ENCODE measurements at places on chromosomes 6 and 20.

GRCh38 chr20:32458061-32458836, 100.1 kb downstream of the ASXL1 start:
- no peaks in the 10 kb centered on the region for H3K27me3 ChIP-seq
- H3K27ac ChIP-seq: no peak overlapping the region

GRCh38 chr6:167405778-167406532, 81.1 kb downstream of the TTLL2 start:
- no peak overlapping the region for H3K4me3 ChIP-seq
- no peaks in the 10 kb centered on the region for H3K27me3 ChIP-seq
- DNase-seq: no peak
- H3K36me3 ChIP-seq: no peaks in the 10 kb centered on the region
- H3K27ac ChIP-seq: no peak overlapping the region

DNA sequence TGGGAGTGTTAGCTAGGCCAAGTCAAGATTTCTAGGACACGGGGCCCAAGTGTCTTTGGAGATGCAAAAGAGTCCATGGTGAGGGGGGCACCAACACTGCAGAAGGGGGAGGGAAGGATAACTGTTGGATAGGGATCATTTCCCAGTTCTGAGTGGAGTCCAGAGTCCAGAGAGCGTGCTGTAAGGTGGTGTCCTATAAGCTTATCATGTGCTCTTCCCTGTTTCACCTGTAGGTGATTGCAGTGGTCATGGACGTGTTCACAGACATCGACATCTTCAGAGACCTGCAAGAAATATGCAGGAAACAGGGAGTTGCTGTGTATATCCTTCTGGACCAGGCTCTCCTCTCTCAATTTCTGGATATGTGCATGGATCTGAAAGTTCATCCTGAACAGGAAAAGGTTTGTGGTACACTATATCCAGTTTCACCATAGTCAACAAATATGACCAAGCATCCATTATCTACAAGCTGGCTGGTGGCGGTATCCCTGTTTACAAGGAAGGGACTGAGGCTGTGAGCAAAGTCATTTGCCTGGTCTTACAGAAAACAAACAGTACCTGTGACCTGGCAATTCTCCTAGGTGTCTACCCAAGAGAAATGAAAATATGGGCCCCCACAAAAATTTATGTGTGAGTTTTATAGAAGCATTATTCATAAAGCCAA, 15.6 kb downstream of the FAM83D start:
- no peaks in the 10 kb centered on the region for H3K36me3 ChIP-seq
- H3K4me1 ChIP-seq: no peaks in the 10 kb centered on the region
- H3K27ac ChIP-seq: no peak overlapping the region
- H3K4me3 ChIP-seq: no peak overlapping the region
- DNase-seq: no peak
- no peaks in the 10 kb centered on the region for H3K27me3 ChIP-seq

DNA sequence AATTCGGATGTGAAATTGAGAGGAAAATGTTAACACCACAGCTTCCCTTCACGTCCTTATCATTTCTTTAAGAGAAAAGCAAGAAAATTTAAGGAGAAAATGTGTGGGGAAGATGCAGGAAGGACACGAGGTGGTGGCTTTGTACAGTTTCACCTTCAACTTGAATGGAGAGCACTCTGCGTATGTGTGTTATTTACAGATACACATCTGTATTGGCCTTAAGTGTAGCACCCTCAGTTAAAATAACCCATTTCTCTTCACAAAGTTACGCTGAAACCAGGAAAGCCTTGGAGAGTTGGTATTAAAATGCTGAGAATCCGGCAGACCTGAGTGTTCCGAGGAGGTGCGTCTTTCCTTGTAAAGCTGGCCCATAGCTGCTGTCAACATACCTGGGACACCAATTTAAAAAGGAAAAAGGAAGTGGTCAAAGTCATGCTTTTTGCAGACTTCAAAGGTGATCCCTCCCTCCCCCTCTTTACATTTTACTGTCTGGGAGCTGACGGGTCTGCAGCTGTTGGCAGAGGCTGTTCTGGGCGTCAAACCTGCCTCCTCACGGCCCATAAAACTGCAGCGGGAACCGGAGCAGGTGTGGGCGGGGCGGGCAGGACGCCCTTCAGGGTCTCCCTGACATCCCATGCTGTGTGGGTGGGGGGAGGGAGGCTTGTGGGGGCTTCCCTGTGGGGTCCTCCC, 61.3 kb upstream of the TBXT start:
- DNase-seq: no peak
- H3K4me3 ChIP-seq: no peak overlapping the region
- no peaks in the 10 kb centered on the region for H3K27me3 ChIP-seq

DNA sequence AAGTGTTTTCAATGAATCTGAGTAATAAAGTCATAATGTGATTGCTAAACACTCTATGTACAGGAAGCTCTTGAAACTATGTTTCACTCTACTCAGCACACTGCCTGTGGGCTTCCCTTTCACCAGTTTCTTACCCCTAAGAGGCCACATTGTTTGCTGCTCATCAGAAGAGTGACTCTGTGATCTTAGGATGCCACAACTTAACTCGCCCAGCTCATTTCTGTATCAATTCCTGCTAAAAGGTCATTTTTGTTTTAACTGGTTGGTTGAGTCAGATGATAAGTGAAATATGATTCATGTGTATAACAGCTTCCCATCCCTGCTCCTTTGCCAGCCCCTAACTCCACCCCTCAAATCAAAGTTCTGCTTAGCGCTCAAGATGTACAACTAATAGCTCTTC, 9.8 kb upstream of the NDUFAF4 start:
- no peaks in the 10 kb centered on the region for H3K36me3 ChIP-seq
- H3K4me1 ChIP-seq: no peaks in the 10 kb centered on the region
- no peak for DNase-seq
- H3K4me3 ChIP-seq: no peak overlapping the region
- H3K27me3 ChIP-seq: no peaks in the 10 kb centered on the region
- no peak overlapping the region for H3K27ac ChIP-seq

DNA sequence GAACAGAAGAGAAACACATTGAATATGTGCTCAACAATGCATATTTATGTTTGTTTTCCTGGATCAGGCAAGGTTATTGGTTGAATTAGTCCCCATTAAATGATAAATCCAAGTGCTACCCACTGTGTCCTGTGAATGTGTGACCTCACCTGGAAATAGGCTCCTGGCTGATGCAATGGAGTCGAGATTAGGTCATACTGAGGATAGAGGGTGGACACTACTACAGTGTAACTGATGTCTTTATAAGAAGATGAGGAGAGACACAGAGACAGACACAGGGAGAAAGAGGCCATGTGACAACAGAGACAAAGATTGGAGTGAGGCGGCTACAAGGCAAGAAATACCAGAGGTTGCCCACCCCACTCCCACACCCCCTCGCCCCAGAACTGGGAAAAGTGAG, 559.3 kb downstream of the C6orf118 start:
- no peak overlapping the region for H3K27ac ChIP-seq
- H3K36me3 ChIP-seq: no peaks in the 10 kb centered on the region
- no peaks in the 10 kb centered on the region for H3K27me3 ChIP-seq

- no peaks in the 10 kb centered on the region for H3K36me3 ChIP-seq
- H3K27ac ChIP-seq: no peak overlapping the region
- no peaks in the 10 kb centered on the region for H3K27me3 ChIP-seq
- DNase-seq: no peak
- H3K4me3 ChIP-seq: no peak overlapping the region
Measured at GRCh38 chr6:116625872-116626271, 9.6 kb downstream of the RSPH4A start.

GRCh38 chr6:156660389-156660788, 116.8 kb upstream of the ARID1B start:
- peaks cover 12% of the 10 kb centered on the region for H3K4me1 ChIP-seq
- no peaks in the 10 kb centered on the region for H3K36me3 ChIP-seq
- no peaks in the 10 kb centered on the region for H3K27me3 ChIP-seq
- H3K27ac ChIP-seq: no peak overlapping the region

- H3K27me3 ChIP-seq: no peaks in the 10 kb centered on the region
- peaks cover 47% of the 10 kb centered on the region for H3K36me3 ChIP-seq
- no peak overlapping the region for H3K27ac ChIP-seq
- H3K4me3 ChIP-seq: no peak overlapping the region
- no peak for DNase-seq
Measured at GRCh38 chr6:57162516-57162915, 9.6 kb upstream of the BAG2 start.

DNA sequence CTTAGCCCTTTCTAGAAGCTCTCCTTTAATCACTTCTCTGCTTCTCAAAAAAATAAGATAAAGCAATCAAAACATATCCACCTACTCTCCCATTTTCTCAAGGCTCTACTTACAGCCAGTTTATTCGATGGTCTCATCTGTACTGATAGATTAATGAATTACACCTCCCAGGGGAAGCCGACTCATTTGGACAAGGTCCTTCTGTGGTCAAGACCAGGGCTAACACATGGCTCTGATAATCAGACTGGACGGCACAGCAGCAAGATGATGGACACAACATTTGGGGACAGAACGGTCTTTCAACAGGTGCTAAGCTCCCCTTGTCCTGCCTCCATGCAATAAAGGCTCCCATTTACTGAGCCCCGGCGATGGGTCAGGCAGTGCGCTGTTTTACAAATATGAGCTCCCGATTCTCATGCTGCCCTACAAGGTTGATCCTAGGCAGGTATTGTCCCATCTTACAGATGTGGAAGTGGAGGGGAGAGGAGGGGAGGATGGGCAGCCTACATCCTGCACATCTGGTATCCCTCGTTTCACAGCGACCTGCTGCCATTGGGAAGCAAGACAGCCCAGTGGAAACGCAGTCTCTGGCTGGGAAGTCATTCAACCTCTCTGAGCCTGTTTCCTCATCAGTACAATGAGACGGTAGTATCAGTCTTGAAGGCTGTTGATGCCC, 15.7 kb downstream of the CPNE5 start:
- H3K27ac ChIP-seq: peak overlapping the region; percentile 74
- peaks cover 6% of the 10 kb centered on the region for H3K4me1 ChIP-seq
- H3K27me3 ChIP-seq: no peaks in the 10 kb centered on the region
- H3K4me3 ChIP-seq: no peak overlapping the region
- H3K36me3 ChIP-seq: no peaks in the 10 kb centered on the region

DNA sequence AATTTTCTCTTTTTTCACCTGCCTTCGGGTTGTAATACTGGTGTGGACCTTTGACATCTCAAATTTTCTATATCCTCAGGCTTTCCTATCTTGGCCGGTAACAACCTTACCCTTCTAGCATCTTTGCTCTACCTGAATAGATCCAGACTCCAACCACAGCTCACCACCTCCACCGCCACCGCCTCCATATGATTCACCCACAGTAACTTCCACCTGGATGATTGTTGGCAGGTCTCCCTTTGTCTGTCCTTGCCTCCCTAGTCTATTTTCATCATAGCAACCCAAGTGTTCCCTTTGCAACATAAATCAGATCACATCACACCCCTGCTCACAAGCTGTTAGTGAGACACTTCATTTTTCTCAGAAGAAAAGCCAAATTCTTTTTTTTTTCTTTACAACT, 525.8 kb upstream of the POU3F2 start:
- H3K36me3 ChIP-seq: no peaks in the 10 kb centered on the region
- H3K4me3 ChIP-seq: no peak overlapping the region
- H3K27ac ChIP-seq: no peak overlapping the region
- H3K4me1 ChIP-seq: no peaks in the 10 kb centered on the region

DNA sequence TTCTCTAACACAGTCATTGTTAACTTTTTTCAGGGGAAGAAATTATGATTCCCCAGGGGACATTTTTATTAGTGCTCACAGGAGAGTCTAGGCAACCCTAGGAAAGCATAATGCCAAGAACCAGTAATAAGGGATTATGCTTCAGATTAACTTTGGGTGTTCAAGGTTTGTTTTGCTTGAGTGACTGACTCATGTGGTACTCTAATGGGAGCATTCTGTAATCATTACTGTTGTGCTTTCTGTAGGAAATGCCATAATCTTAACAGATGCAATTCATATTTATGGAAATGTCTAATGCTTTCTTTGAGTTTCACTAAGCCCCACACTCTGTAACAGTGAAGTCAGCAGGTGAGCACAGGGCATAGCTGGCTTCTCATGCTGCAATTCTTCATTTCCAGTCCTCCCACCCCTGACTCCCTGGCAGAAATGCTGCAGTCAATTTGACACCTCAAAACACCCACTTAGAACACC, 263.4 kb upstream of the MAN1A1 start:
- no peak for DNase-seq
- H3K36me3 ChIP-seq: no peaks in the 10 kb centered on the region
- no peaks in the 10 kb centered on the region for H3K4me1 ChIP-seq
- H3K4me3 ChIP-seq: no peak overlapping the region

GRCh38 chr20:23165307-23165750, 79.2 kb upstream of the CD93 start:
- H3K36me3 ChIP-seq: no peaks in the 10 kb centered on the region
- H3K27ac ChIP-seq: no peak overlapping the region
- no peak for DNase-seq
- no peak overlapping the region for H3K4me3 ChIP-seq
- H3K4me1 ChIP-seq: peaks cover 29% of the 10 kb centered on the region

- H3K27me3 ChIP-seq: no peaks in the 10 kb centered on the region
- no peaks in the 10 kb centered on the region for H3K36me3 ChIP-seq
- DNase-seq: no peak
- H3K27ac ChIP-seq: no peak overlapping the region
- no peak overlapping the region for H3K4me3 ChIP-seq
- H3K4me1 ChIP-seq: peaks cover 18% of the 10 kb centered on the region
Measured at GRCh38 chr20:19498756-19499155, 259.3 kb upstream of the RIN2 start.

DNA sequence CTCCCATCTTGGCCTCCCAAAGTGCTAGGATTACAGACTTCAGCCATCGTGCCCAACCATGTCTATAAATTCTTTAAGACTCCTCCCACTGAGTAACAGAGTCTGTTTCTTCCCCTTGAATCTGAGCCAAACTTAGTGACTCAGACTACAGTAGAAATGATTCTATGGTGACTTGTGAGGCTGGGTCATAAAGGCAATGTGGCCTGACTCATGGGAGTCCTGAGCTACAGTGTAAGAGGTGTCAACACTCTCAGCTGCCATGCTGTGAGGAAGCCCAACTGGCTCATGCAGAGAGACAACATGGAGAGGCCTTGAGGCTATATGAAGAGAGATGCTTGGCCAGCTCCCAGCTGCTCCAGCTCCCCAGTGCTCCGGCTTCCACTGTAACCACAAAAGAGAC, 5.2 kb upstream of the NRSN2 start:
- H3K4me3 ChIP-seq: no peak overlapping the region
- no peak overlapping the region for H3K27ac ChIP-seq
- no peaks in the 10 kb centered on the region for H3K4me1 ChIP-seq
- no peaks in the 10 kb centered on the region for H3K27me3 ChIP-seq
- DNase-seq: no peak
